MCF 10A (cell line): ENCODE measurements at places on chromosomes 1 and 21.

GRCh38 chr1:154497026-154497806 lies 4.8 kb upstream of the TDRD10 start:
- DNase-seq = no peak

DNA sequence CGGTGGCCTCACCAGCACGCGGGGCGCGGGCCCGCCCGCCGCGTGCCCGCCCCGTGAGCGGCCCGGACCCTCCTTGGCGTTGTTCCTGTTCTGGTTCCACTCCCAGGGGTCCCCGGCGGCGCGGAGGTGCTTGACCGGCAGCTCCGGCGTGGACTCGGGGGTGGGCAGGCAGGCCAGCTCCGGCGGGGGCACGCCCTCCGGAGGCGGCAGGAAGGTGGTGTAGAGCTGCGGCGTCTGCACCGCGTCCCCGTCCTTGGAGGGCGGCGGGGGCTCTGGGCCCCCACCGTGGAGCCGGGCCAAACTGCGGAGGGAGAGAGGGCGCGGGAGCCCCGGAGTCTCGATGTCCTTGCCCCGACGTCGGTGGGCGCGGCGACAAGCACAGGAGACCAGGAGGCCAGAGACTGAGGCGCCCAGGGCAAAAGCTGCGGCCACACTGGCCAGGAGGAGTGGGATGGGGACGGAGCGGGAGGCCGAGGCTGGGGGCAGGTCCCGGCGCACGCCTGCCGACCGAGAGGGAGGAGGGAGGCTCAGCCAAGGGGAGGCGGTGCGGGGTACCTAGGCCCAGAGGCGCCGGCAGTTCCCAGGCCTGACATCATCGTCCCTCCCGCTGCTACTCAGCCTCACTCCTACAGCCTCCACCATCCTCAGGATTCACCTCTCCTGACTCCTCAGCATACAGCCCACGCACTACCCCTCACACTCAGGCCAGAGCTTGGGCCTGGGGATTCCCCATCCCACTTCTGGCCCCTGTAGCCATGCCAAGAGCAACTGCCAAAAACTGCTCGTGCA lies 13.2 kb downstream of the SEMA6C start:
- DNase-seq = no peak

GRCh38 chr1:61450872-61451571 lies 273.9 kb downstream of the TM2D1 start:
- DNase-seq = no peak

DNA sequence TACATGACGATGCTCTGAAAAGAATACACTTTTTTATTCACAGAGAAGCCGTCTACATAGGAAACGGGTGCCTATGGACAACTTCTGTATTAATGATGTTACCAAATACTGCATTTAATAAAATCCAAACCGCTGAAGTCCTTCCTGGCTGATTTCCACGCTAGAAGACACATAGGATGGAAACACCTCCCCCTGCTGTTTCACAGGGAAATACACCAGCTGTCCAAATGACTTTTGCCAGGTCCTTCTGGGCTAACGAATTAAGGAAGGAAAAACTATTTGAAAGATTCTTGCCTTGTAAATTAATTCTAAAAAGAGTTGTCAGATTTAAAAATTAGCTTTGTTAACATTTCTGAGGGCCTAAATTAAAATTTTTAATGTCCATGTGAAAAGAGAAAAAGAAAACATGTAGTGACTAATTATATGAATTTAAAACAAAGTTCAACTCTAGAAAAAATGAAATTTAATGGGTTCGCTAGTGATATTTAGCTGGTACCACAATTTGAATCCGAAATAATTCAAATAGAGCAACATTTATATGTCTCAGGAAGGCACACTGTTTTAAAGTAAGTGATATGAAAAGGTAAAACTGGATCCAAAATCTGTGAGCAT lies 146.0 kb downstream of the RERE start:
- peak; percentile 76 for DNase-seq

GRCh38 chr1:206907304-206907991 lies 10.2 kb downstream of the IL24 start:
- peak; percentile 65 for DNase-seq

DNA sequence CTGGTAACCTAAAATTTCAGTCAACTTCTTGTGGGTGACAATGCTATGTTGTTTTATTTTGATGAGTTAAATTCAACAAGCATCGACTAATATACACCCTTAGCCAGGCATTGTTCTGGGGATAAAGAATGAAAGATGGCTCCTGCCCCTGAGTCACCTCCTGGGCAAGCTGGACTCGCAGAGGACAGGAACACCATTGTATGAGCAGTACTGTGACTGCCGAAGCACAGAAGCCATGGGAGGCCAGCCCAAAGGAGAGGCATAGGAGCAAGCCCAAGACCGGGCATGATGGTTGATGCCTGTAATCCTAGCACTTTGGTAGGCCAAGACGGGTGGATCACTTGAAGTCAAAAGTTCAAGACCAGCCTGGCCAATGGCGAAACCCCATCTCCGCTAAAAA lies 555.2 kb downstream of the OMA1 start:
- DNase-seq = no peak

DNA sequence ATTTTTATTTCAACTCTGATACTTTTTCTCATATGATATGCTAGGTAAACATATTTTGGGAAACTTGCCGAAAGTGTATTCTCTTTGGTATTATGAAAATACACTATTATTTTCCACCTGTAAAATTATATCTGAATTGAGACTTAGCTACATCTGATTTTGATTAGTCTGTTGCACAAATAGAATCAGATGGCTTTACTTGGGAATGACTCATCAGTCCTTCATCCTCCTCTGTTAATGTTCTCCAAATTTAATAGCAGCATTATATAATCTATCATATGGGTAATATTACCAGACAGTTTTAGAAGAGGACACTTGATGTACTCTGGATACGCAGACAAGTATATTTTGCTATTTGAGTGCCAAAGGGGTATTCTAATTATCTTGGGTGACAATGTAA lies 245.3 kb downstream of the CTH start:
- DNase-seq = no peak

GRCh38 chr1:54624466-54625464 lies 1.4 kb upstream of the FAM151A start:
- DNase-seq = no peak

DNA sequence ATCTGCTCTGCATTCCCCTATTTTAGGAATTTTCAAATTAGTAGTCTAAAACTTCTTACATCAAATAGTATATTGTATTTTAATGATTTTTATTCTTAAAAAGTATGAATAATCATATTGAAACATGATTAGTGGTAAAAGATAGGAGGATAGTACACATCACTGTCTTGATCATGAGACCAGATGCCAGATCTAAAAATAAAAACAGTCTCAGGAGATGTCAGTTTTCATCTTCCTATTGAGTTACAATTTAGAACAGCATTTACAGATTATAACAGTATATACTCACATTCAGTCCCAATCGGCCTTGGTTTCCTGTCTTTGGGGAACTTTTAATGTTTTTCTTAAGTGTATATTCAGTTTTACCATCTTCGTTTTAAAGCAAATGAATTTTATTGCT lies 95.9 kb downstream of the USP25 start:
- DNase-seq = no peak

DNA sequence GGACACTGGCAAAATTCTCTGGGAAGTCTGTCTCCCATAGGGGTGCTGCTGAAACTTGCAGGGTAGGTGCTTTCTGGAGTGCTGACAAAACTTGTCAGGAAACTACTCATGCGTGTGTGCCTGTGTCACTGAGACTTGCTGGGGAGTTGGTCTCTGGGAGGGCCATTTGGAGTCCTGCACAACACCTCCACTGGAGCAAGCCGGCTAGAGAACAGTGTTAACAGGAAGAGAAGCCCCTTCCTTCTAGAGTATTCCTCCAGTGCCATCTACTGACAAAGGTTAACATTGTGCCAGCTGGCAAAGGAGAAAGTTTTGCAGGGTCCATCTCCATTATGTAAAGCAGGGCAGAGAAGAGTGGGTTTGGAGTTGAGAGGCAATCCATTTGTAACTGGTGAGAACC lies 30.0 kb downstream of the ZMYM4 start:
- DNase-seq = peak; percentile 39

DNA sequence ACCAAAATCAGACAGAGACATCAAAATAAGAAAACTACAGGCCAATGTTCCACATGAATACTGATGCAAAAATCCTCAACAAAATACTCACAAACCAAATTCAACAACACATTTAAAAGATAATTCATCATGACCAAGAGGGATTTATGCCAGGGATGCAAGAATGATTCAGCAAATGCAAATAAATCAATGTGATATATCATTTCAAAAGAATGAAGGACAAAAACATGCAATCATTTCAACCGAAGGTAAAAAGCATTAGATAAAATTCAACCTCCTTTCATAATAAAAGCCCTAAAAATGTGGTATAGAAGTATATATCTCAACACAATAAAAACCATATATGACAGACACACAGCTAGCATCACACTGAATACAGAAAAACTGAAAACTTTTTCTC lies 81.5 kb upstream of the LYPLAL1 start:
- peak; percentile 46 for DNase-seq

DNA sequence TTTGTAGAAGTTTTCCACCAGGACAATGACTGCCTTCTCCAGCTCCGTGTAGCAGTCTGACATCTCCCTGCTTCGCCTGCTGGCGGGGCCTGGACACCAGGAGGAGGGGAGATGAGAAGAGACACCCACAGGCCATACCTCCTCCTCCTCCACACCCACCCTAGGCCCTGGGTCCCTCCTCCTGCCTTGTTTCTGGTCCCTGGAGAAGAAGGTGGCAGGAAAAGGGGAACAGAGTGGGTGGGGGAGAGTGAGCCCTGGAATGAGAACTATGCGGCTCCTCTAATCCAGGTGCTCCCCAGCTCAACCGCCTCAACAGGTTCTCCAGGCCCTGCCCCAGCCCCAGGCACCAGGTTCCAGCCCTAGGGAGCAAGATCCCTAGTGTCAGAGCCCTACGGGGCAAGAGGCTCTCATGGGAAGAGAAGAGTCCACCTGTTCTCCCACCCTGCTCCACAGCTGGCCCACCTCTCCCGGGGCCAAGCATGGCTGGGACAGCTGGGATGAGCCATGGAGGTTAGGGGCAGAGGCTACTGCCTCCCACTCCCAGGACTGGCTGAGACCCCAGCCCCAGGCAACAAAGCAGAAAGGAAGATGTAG lies 4.8 kb downstream of the S100A16 start:
- no peak for DNase-seq

DNA sequence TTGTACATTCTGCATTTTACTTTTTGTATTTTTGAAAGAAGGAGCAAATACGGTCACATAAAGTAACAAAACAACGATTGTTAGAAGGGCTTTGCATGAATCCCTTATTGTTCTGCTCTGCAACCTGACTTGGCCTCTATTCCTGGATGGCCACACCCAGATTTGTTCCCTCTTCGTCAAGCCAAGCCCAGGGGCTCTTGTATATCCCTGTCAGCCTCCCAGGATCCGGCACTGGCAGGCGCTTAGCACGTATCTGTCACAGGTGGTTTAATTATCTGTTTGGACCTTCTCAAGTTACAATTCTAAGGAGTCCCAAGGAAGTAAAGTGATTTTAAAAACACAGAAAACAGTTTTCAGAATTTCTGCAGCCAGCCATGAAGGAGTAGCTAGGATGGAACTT lies 28.0 kb downstream of the CRYAA start:
- DNase-seq = peak; percentile 93

DNA sequence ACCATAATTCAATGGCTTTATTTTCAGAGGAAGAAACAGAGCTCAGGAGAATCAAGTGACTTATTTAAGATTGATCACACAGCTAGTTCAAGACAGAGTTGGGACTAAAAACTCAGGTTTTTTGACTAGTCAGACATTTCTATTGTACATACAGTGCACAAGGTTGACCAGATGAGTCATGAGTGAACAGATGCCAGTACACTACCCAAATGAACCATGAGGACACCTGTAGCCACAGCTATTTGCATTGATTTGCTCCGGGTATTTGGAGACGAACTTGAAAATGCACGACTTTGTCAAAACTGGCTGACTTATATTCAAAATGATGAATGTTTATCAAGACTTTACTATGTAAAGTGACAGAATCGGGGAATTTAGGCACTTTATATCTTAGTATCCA lies 161.7 kb upstream of the ST6GALNAC5 start:
- peak; percentile 15 for DNase-seq

- no peak for DNase-seq
Measured at GRCh38 chr1:200638073-200638472, 17.5 kb upstream of the KIF14 start.

GRCh38 chr1:156709757-156710489 lies 4.5 kb upstream of the CRABP2 start:
- DNase-seq = peak; percentile 98

- DNase-seq = peak; percentile 52
Measured at GRCh38 chr1:169059421-169059820, 47.1 kb upstream of the ATP1B1 start.

GRCh38 chr21:45472445-45473365 lies 67.7 kb downstream of the COL18A1 start:
- no peak for DNase-seq
